ENCODE measurements at places on chromosomes 7 and 10. TPM values are rescaled to one million over a fixed set of nuclear protein-coding genes. Genes with fewer than 3 reads are reported as not detected.

The CPA1 gene
- total RNA-seq: not detected

The DNAJC30 gene
- total RNA-seq: 4.8 TPM

The SPDYE1 gene
- total RNA-seq: not detected

The CASTOR2 gene
- total RNA-seq: 10.8 TPM

The AGFG2 gene
- 30.1 TPM for total RNA-seq

- no peak overlapping the region for H3K4me3 ChIP-seq
- no peak for DNase-seq
- no peak overlapping the region for H3K27ac ChIP-seq
- H3K36me3 ChIP-seq: no peaks in the 10 kb centered on the region
- no peaks in the 10 kb centered on the region for H3K27me3 ChIP-seq
Measured at GRCh38 chr10:30488316-30488715, 54.3 kb downstream of the MAP3K8 start.

GRCh38 chr7:152336754-152337368 lies 98.9 kb downstream of the KMT2C start:
- no peak overlapping the region for H3K4me3 ChIP-seq
- peaks cover 4% of the 10 kb centered on the region for H3K4me1 ChIP-seq
- H3K36me3 ChIP-seq: no peaks in the 10 kb centered on the region
- DNase-seq: no peak

- H3K27ac ChIP-seq: no peak overlapping the region
- H3K27me3 ChIP-seq: no peaks in the 10 kb centered on the region
- no peaks in the 10 kb centered on the region for H3K4me1 ChIP-seq
Measured at GRCh38 chr7:18407385-18407784, 88.2 kb upstream of the HDAC9 start.

- no peak overlapping the region for H3K4me3 ChIP-seq
- H3K36me3 ChIP-seq: no peaks in the 10 kb centered on the region
- no peaks in the 10 kb centered on the region for H3K27me3 ChIP-seq
- H3K4me1 ChIP-seq: no peaks in the 10 kb centered on the region
Measured at GRCh38 chr10:110717781-110718589, 73.8 kb downstream of the RBM20 start.

GRCh38 chr10:51314481-51314880 lies 240.2 kb downstream of the PRKG1 start:
- no peaks in the 10 kb centered on the region for H3K4me1 ChIP-seq
- no peaks in the 10 kb centered on the region for H3K36me3 ChIP-seq
- no peak overlapping the region for H3K27ac ChIP-seq
- H3K4me3 ChIP-seq: no peak overlapping the region
- H3K27me3 ChIP-seq: no peaks in the 10 kb centered on the region
- DNase-seq: no peak

DNA sequence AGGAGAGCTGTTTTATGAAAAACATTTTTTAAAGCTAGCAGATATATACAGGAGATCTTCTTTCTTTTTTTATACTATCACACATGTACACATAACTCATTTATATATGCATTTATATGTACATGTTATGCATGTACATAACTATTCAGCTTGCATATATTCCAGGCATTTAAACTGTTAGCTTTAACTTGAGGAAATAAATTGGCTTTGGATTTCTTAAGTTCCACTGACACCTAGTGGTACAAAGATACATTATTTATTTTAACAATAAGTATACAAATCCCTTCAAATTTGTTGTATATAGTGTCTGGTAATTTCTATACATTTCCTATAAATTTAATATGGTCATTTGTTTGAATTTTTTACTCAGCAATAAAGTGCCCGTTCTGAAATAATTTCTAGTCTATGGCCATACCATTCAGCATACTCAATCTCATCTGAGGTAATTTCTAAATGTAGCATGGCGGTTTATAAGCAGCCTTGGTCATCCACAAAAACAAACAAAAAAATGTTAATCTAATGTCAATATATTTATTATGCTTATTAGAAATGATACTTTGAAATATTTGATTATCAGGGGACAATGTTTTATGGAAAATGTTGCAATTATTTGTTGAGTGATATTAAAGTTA lies 11.6 kb downstream of the ZDHHC6 start:
- no peaks in the 10 kb centered on the region for H3K4me1 ChIP-seq
- no peak for DNase-seq
- H3K27ac ChIP-seq: no peak overlapping the region
- no peak overlapping the region for H3K4me3 ChIP-seq
- H3K27me3 ChIP-seq: no peaks in the 10 kb centered on the region
- H3K36me3 ChIP-seq: peaks cover 13% of the 10 kb centered on the region

GRCh38 chr10:16392531-16393069 lies 44.2 kb upstream of the PTER start:
- DNase-seq: no peak
- no peak overlapping the region for H3K27ac ChIP-seq
- H3K4me3 ChIP-seq: no peak overlapping the region
- no peaks in the 10 kb centered on the region for H3K4me1 ChIP-seq
- H3K36me3 ChIP-seq: no peaks in the 10 kb centered on the region

DNA sequence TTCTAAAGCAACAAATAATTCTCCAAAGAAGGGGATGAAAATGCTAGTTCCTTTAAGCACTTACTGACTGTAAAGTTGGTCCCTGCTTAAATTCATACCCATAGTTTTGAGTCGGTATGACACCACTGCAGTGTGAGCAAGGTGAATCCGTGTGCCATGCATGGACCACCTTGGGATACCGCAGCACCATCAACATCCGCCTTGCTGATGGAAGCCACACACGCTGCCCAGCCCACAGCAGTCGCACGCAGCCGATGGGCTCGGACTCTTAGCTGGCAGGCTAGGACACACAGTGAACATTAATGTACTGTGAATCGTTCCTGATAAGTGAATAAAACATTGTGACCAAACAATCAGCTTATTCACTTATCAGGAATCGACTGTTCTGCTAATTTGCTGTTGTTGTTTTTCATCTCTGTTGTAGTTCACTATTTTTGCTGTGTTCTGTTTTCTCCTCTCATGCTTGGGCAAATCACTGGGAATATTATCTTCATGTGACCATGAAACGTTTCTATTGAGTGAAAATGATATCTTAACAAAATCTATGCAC lies 275.5 kb downstream of the USP6NL start:
- peaks cover 13% of the 10 kb centered on the region for H3K4me1 ChIP-seq
- H3K27ac ChIP-seq: no peak overlapping the region
- DNase-seq: no peak
- H3K36me3 ChIP-seq: no peaks in the 10 kb centered on the region

DNA sequence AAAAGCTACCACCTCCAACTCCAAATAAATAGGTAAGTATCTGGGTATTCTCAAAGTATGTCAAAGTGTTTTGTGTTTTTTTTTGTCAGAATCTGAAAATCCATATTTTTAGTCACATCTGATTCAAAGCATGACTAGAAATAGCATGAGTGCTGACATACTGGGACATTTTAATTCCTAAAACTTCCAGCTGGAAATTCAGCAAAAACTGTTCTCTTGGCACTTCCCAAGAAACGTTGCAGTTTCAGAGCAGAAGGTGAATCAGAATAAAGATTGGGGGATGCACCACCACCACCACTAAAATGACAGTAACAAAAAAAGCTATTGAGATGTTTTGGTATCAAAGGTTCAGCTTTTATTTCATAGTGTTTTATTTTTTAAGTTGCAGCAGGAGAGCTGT lies 724.6 kb upstream of the CELF2 start:
- H3K27me3 ChIP-seq: no peaks in the 10 kb centered on the region
- H3K4me1 ChIP-seq: no peaks in the 10 kb centered on the region
- no peak overlapping the region for H3K27ac ChIP-seq
- no peak for DNase-seq
- no peaks in the 10 kb centered on the region for H3K36me3 ChIP-seq

DNA sequence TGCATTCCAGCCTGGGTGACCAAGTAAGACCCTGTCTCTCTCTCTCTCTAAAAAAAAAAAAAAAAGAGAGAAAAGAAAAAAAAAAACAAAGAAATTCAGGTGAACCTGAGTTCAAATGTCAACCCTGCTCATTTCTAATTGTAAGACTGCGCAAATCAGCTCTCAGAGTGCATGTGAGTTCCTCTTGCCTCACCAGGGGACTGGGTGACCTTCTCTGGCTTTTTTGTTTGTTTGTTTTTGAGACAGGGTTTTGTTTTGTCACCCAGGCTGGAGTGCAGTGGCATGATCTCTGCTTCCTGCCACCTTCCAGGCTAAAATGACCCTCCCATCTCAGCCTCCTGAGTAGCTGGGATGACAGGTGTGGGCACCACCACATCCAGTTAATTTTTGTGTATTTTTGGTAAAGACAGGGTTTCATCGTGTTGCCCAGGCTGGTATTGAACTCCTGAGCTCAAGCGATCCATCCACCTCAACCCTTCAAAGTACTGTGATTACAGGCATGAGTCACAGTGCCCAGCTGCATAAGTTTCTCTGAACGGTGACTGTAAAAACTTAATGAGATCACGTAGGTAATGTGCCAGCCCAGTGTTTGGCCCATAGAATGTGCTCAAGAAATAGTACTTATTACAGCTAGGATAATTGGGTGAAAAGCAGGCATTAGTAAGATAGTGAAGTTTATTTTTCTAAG lies 45.3 kb upstream of the BAMBI start:
- H3K36me3 ChIP-seq: no peaks in the 10 kb centered on the region
- H3K27ac ChIP-seq: no peak overlapping the region

- no peak for DNase-seq
- no peak overlapping the region for H3K27ac ChIP-seq
- H3K4me1 ChIP-seq: no peaks in the 10 kb centered on the region
- H3K27me3 ChIP-seq: no peaks in the 10 kb centered on the region
Measured at GRCh38 chr7:89757910-89758309, 396.4 kb upstream of the STEAP1 start.

DNA sequence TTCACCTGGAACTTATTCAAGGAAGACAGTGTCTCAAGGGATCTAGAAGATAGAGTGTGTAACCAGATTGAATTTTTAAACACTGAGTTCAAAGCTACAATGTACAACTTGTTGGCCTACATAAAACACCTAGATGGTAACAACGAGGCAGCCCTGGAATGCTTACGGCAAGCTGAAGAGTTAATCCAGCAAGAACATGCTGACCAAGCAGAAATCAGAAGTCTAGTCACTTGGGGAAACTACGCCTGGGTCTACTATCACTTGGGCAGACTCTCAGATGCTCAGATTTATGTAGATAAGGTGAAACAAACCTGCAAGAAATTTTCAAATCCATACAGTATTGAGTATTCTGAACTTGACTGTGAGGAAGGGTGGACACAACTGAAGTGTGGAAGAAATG lies 10.9 kb downstream of the IFIT3 start:
- no peaks in the 10 kb centered on the region for H3K27me3 ChIP-seq
- no peak for DNase-seq
- H3K4me3 ChIP-seq: no peak overlapping the region
- H3K4me1 ChIP-seq: peaks cover 15% of the 10 kb centered on the region
- H3K27ac ChIP-seq: no peak overlapping the region
- H3K36me3 ChIP-seq: no peaks in the 10 kb centered on the region

- H3K27me3 ChIP-seq: no peaks in the 10 kb centered on the region
- no peak overlapping the region for H3K4me3 ChIP-seq
- no peak for DNase-seq
- H3K27ac ChIP-seq: no peak overlapping the region
- H3K4me1 ChIP-seq: no peaks in the 10 kb centered on the region
Measured at GRCh38 chr7:7959979-7960670, 8.5 kb upstream of the GLCCI1 start.

DNA sequence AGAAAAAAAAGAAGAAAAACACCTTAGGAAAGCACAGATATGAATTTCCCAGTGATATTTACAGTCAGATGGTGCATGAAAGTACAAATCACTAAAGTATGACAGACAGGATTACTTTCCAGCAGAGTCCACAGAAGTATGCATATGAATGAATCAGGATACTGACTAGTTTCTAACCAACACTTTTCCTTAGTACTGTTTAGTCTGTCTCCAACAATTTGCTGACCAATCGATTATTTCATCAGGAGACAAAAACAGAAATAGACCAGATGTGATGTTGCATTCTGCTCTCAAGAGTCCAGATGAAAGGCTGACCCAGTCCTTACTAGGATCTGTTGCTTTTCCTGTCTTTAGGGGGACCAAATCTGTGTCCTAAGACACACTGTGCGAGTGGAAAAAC lies 14.6 kb downstream of the SLC35B4 start:
- H3K27me3 ChIP-seq: no peaks in the 10 kb centered on the region
- H3K27ac ChIP-seq: no peak overlapping the region
- DNase-seq: no peak
- H3K36me3 ChIP-seq: peaks cover 84% of the 10 kb centered on the region
- no peak overlapping the region for H3K4me3 ChIP-seq

GRCh38 chr7:127789031-127789430 lies 137.0 kb downstream of the SND1 start:
- H3K4me3 ChIP-seq: no peak overlapping the region
- no peaks in the 10 kb centered on the region for H3K27me3 ChIP-seq
- H3K36me3 ChIP-seq: no peaks in the 10 kb centered on the region
- no peak overlapping the region for H3K27ac ChIP-seq

- no peak overlapping the region for H3K4me3 ChIP-seq
- H3K27me3 ChIP-seq: no peaks in the 10 kb centered on the region
- H3K36me3 ChIP-seq: peaks cover 16% of the 10 kb centered on the region
Measured at GRCh38 chr10:80164596-80164995, 32.1 kb downstream of the PLAC9 start.

- H3K27me3 ChIP-seq: no peaks in the 10 kb centered on the region
- H3K27ac ChIP-seq: no peak overlapping the region
- no peak for DNase-seq
Measured at GRCh38 chr7:68977385-68978055, 620.8 kb upstream of the AUTS2 start.

DNA sequence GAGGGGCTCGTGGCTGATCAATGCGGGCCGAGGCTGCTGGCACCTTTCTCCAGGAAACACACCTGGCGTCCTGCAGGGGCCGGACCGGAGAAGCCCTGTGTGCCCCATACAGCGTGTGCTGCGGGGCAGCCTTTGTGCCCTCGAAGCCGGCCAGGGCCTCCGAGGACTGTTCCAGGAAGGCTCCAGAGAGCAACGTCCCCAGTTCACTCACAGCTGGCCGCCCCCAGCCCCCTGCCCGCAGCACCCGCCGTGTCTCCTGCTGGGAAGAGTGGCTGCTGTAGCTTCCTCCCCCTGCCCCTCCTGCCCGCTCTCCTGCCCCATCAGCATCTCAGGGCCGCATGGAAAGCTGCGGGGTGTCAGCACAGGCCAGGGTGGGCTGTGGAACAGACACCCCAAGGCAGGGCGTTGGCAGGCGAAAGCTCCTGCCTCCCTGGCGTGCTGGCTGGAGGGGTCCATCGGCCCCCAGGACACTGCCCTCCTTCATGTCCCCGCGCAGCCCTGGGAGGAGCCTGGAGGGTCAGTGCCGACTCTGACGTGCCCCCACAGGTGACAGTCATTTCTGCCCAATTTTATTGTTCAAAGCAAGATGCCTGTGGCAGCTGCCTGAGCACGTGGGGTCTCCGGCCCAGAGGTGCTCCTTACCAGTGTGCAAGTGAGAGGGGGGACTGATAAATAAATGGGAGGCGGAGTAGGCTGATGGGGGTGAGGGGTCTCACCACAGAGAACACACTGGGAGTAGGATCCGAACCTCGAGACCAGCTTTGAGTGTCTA lies 95.8 kb upstream of the DIP2C start:
- peak overlapping the region; percentile 8 for H3K4me3 ChIP-seq
- no peak overlapping the region for H3K27ac ChIP-seq
- no peak for DNase-seq
- H3K27me3 ChIP-seq: peaks cover 65% of the 10 kb centered on the region
- peaks cover 21% of the 10 kb centered on the region for H3K4me1 ChIP-seq

DNA sequence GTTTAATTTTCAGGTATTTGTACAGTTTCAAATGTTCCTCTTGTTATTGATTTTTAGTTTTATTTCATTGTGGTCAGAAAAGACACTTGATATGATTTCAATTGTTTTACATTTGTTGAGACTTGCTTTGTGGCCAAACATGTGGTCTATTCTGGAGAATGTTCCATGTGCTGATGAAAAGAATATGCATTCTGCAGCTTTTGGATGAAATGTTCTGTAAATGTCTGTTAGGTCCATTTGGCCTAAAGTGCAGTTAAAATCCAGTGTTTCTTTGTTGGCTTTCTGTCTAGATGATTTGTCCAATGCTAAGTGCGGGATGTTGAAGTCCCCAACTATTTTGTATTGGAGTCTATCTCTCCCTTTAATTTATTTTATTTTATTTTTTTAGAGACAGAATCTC lies 70.5 kb downstream of the ZNF503 start:
- no peaks in the 10 kb centered on the region for H3K27me3 ChIP-seq
- no peak for DNase-seq

Data from esophagus squamous epithelium (tissue), 5 donors.